ENCODE measurements at places on chromosomes 7 and 10. TPM values are rescaled to one million over a fixed set of nuclear protein-coding genes. Genes with fewer than 3 reads are reported as not detected.

Gene RNLS
- total RNA-seq: 8.1 TPM

Gene MAGI2
- 16.0 TPM for total RNA-seq

Gene CHAT
- total RNA-seq: not detected

Gene CRTAC1
- under 0.01 TPM for total RNA-seq

Gene ABCC2
- 0.89 TPM for total RNA-seq

Gene PPP3CB
- 43.4 TPM for total RNA-seq

Gene NFKB2
- 51.0 TPM for total RNA-seq

Gene OPALIN
- total RNA-seq: not detected

Gene ADAM22
- 1.8 TPM for total RNA-seq

Gene LRIT1
- total RNA-seq: not detected

Gene MAD1L1
- 44.9 TPM for total RNA-seq

Gene HOXA9
- 8.6 TPM for total RNA-seq

Gene ATRNL1
- 0.97 TPM for total RNA-seq
